ENCODE measurements at places on chromosomes 7 and 10.

- H3K36me3 ChIP-seq: no peaks in the 10 kb centered on the region
- DNase-seq: no peak
Observed at GRCh38 chr10:69091143-69091651, 3.3 kb downstream of the SRGN start.

GRCh38 chr7:134029-134428 is 58.3 kb upstream of the FAM20C start:
- H3K4me3 ChIP-seq: no peak overlapping the region
- no peak overlapping the region for H3K27ac ChIP-seq
- H3K36me3 ChIP-seq: no peaks in the 10 kb centered on the region
- H3K27me3 ChIP-seq: no peaks in the 10 kb centered on the region
- DNase-seq: no peak
- no peaks in the 10 kb centered on the region for H3K4me1 ChIP-seq

DNA sequence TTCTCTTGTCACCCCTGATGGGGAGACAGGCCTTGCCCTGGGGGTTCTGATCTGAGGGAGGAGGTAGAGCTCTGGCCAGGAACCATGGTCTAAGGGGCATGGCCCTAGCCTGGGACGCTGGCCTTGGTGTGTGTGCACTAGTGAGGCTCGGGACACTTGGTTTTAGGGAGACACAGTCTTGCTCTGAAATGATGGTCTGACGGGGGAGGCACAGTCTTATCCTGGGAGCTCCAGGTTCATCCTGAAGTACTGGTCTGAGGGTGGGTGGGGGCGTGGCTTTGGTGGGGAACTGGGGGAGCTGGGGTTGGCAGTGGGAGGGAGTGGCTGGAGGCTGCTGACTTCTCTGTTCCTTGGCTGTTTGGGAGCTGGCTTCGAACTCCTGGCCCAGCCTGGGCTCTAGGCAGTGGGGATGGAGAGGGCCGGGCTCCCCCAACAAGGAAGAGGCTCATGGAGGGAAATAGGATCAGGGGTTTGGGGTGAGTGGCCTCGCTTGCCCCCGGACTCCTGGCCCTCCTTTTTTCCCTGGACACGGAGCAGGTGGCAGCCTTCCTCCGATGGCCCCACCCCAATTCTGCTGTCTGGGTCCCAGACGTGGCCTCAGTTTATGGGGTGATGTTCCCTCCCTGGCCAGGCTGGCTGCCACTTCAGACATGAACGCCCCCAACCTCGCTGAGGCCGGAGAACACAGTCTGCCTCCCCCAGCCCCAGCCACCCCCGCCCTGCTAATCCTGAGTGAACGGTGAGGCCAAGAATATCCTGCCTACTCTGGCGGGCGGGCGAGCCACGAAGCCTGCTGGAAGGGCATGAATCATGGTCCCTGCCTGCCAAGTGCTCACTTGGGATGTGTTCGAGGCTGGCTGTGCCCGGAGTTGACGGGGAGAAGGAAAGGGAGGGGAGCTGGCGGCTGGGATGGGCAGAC is 43.5 kb downstream of the TMEM270 start:
- no peak overlapping the region for H3K27ac ChIP-seq
- no peak for DNase-seq
- no peaks in the 10 kb centered on the region for H3K27me3 ChIP-seq
- no peak overlapping the region for H3K4me3 ChIP-seq
- no peaks in the 10 kb centered on the region for H3K36me3 ChIP-seq

GRCh38 chr10:22837351-22837750 is 90.5 kb upstream of the ARMC3 start:
- H3K4me3 ChIP-seq: no peak overlapping the region
- no peaks in the 10 kb centered on the region for H3K27me3 ChIP-seq
- no peaks in the 10 kb centered on the region for H3K4me1 ChIP-seq
- H3K36me3 ChIP-seq: no peaks in the 10 kb centered on the region
- H3K27ac ChIP-seq: no peak overlapping the region

DNA sequence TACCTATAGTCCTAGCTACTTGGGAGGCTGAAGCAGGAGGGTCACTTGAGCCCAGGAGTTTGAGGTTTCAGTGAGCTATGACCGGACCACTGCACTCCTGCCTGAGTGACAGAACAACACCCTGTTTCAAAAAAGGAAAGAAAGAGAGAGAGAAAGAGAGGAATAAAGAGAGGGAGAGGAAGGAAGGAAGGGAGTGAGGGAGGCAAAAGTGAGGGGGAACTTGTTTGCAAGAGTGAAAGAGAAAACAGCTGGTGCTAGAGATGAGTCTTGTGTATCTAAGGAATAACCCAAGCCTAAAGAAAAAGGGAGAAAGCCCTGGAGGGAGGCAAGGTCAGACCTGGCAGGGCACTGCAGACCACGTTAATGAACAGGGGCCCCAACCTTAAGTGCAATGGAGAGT is 4.8 kb upstream of the NT5C2 start:
- no peaks in the 10 kb centered on the region for H3K36me3 ChIP-seq
- no peak overlapping the region for H3K27ac ChIP-seq
- no peaks in the 10 kb centered on the region for H3K27me3 ChIP-seq
- no peak overlapping the region for H3K4me3 ChIP-seq
- no peaks in the 10 kb centered on the region for H3K4me1 ChIP-seq

DNA sequence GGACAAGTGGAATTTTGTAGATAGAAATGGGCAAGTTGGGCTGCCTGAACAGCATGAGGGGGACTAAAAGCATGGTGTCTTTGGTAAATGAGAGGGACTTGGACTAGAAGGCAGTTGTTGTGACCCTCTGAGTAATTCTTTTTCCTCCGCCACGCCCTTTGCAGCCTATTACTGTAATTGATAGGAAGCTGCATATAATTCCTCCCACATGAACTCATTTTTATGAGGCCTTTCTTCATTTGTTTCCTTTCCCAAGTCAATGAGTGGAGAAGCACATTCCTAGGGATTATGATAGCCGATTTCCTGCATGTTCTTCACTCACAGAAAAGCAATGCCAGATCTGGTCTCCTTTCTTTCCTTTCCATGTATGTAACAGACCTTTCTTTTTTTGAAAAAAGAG is 27.7 kb downstream of the ZSCAN25 start:
- no peaks in the 10 kb centered on the region for H3K4me1 ChIP-seq
- H3K36me3 ChIP-seq: no peaks in the 10 kb centered on the region
- H3K4me3 ChIP-seq: no peak overlapping the region
- H3K27ac ChIP-seq: no peak overlapping the region

DNA sequence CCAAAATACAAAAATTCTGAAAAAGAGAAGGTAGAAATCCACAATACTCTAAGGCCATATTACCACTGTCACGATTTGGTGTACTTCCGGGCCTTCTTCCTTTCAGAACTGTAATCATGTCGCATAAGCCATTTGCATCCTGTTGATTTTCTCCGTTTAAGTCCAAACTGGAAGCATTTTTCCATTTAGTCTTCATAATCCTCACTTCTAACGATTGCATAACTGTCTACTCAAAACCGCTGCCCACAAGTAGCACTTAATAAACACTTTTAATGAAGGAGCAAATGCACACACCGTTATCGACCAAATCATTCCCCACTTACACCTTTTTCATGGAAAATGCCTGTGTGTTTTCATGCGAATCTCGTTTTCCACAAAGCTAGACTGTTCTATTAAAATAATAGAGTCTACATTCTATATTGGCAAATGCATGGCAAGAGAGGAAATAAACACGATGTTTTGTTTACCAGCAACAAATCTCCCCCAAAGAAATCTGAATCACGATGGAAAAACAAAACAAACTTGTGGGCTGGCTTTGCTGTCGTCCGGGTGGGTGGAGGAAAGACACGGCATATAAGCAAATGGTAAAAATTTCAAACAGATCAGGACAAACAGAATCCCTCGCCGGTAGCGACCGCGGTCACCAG is 1.0 kb downstream of the ATE1 start:
- H3K4me1 ChIP-seq: no peaks in the 10 kb centered on the region
- no peaks in the 10 kb centered on the region for H3K27me3 ChIP-seq
- H3K36me3 ChIP-seq: no peaks in the 10 kb centered on the region
- peak; percentile 0 for DNase-seq
- H3K4me3 ChIP-seq: peak overlapping the region; percentile 92

GRCh38 chr7:34026481-34027190 is 121.3 kb downstream of the BMPER start:
- H3K4me3 ChIP-seq: no peak overlapping the region
- no peaks in the 10 kb centered on the region for H3K36me3 ChIP-seq
- H3K27me3 ChIP-seq: no peaks in the 10 kb centered on the region
- no peaks in the 10 kb centered on the region for H3K4me1 ChIP-seq

DNA sequence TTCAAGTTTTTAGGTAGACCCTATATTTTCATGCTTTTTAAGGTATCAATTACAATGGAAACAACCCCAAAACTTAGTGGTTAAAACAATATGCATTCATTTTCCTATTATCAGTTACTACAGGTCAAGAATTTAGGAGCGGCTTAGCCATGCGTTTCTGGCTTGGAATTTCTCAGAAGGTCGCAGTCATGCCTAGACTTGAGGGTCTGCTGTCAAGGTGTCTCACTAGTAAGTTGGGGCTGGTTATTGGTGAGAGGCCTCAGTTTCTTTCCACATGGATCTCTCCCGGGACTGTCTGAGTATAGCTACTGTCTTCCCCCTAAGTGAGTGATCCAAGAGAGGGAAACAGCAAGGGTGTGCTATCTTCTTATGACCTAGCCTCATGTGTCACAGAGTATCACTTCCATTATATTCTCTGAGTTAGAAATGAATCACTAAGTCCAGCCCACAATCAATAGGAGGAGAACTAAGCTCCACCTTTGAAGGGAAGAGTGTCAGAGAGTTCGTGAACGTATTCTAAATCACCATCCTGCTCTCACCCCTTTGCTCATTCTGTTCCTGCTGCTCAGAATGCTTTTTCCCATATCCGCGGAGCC is 80.5 kb downstream of the RTKN2 start:
- no peaks in the 10 kb centered on the region for H3K27me3 ChIP-seq
- DNase-seq: no peak
- H3K36me3 ChIP-seq: no peaks in the 10 kb centered on the region
- no peak overlapping the region for H3K4me3 ChIP-seq
- H3K27ac ChIP-seq: no peak overlapping the region
- peaks cover 22% of the 10 kb centered on the region for H3K4me1 ChIP-seq

- no peaks in the 10 kb centered on the region for H3K36me3 ChIP-seq
- H3K4me1 ChIP-seq: no peaks in the 10 kb centered on the region
- no peak overlapping the region for H3K4me3 ChIP-seq
- H3K27ac ChIP-seq: no peak overlapping the region
Observed at GRCh38 chr7:47069385-47070076, 512.4 kb downstream of the TNS3 start.

DNA sequence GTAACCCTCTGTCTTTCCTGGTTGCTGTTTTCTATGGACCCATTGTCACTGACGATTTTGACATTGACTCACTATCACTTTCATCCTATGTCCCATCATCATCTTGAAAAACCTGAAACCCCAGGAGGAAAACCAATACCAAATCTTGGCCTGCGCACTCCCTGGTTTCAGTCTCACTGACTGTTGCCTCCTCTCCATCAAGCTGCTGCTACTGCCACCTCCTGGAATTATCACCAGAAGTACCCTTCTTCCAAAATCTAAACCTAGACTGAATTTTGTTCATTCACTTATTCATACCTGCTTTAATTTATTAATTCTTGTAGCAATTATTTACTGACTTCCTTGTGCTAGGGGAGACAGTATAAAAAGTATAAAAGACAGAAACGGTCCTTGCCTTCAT is 44.5 kb upstream of the ACBD5 start:
- H3K36me3 ChIP-seq: no peaks in the 10 kb centered on the region
- no peak overlapping the region for H3K4me3 ChIP-seq
- no peak overlapping the region for H3K27ac ChIP-seq
- no peaks in the 10 kb centered on the region for H3K4me1 ChIP-seq

GRCh38 chr7:28955718-28956607 is 2.2 kb downstream of the TRIL start:
- H3K4me3 ChIP-seq: peak overlapping the region; percentile 28
- H3K27me3 ChIP-seq: peaks cover 14% of the 10 kb centered on the region
- DNase-seq: no peak
- no peaks in the 10 kb centered on the region for H3K36me3 ChIP-seq
- no peak overlapping the region for H3K27ac ChIP-seq

- H3K27me3 ChIP-seq: no peaks in the 10 kb centered on the region
- no peak overlapping the region for H3K27ac ChIP-seq
- no peak for DNase-seq
- no peak overlapping the region for H3K4me3 ChIP-seq
Observed at GRCh38 chr7:45511721-45512597, 62.2 kb upstream of the ADCY1 start.

GRCh38 chr7:107463139-107464078 is 6.4 kb upstream of the GPR22 start:
- H3K27ac ChIP-seq: no peak overlapping the region
- no peaks in the 10 kb centered on the region for H3K4me1 ChIP-seq

DNA sequence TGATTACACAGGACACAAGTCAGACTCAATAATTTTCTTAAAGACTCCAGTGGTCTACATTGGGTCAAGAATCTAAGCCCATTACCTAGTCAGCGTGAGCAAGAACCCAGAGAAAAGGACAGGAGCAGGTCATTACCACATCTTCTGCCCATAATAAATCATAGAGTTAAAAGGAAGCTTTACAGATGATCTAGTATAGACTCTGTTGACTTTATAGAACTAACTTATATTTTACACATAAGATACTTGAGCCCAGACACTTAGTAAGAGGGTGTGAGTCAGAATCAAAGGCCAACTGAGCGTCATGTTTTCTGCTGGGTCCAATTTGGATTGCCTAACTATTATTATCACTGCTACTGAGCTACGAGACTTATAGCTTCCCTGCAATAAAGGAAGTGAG is 206.1 kb upstream of the NPSR1 start:
- no peaks in the 10 kb centered on the region for H3K27me3 ChIP-seq
- no peak overlapping the region for H3K4me3 ChIP-seq
- H3K4me1 ChIP-seq: no peaks in the 10 kb centered on the region
- no peak for DNase-seq
- H3K27ac ChIP-seq: no peak overlapping the region
- no peaks in the 10 kb centered on the region for H3K36me3 ChIP-seq

DNA sequence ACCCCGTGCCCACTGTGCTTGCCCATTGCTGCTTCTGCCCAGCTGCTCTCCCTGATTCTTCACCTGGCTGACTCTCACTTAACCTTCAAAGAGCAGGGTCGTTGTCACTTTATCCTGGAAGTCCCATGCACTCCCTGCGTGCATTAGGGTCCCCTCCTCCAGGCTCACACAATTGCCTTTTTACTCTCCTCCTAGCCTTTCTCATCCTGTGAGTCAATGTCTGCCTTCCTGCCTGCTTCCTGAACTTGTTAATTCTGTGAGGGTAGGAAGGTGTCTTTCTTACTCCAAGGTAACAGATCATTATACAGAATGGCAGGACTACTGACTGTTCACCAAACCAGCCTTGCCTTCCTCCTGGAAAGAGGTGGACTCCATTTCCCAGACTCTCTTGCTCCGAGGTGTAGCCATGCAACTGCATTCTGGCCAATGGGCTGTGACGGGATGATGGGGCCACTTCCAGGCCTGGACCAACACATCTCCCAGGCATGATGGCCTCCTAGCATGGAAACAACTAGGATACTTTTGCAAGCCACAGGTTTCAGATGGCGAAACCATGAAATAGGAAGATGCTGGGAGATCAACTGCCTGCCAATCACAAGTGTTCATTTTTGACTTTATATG is 54.7 kb downstream of the ARHGAP22 start:
- no peaks in the 10 kb centered on the region for H3K27me3 ChIP-seq
- DNase-seq: no peak
- no peak overlapping the region for H3K4me3 ChIP-seq
- H3K4me1 ChIP-seq: no peaks in the 10 kb centered on the region
- H3K27ac ChIP-seq: no peak overlapping the region
- H3K36me3 ChIP-seq: no peaks in the 10 kb centered on the region

GRCh38 chr7:3488829-3489228 is 187.8 kb downstream of the SDK1 start:
- DNase-seq: no peak
- H3K4me3 ChIP-seq: no peak overlapping the region
- no peaks in the 10 kb centered on the region for H3K4me1 ChIP-seq
- H3K36me3 ChIP-seq: no peaks in the 10 kb centered on the region

All from effector memory CD4-positive, alpha-beta T cell (primary cell).